ENCODE measurements at places on chromosomes 16 and 17.

DNA sequence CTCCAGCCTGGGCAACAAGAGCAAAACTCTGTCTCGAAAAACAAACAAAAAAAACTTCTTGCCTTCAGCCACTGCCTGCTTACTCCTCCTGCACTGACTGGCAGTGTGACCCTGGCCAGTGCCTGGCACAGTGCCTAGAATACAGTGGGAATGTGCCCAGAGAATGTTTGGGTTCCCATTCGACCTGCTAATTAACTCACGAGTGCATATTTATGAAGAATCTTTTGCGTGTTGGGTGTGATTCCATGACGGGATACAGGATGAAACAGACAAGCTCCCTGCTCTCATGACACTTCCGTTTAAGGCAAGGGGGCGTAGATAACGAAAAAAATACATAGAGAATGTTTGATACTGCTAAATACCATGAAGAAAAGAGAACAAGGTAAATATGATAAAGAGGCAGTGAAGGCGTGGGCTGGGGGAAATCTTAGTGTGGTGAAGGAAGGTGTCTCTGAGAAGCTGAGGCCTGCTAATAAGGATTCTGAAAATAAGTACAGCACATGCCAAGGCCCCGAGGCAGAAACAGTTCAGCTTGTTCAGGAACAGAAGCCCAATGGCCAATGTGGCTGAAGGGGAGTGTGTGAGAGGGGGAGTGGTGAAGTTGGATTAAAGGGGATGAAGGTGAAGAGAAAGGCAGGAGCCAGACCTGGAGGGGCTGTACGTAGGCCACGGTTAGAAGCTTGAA, 4.3 kb downstream of the ABI3 start:
- no peak for DNase-seq

GRCh38 chr16:23950898-23951297, 115.1 kb downstream of the PRKCB start:
- DNase-seq = no peak

- peak; percentile 9 for DNase-seq
Measured at GRCh38 chr16:81873843-81874752, 95.0 kb downstream of the PLCG2 start.

- no peak for DNase-seq
Measured at GRCh38 chr16:11254913-11255736, 879 bp downstream of the SOCS1 start.

GRCh38 chr17:58332778-58333735, 4.5 kb upstream of the TSPOAP1 start:
- DNase-seq = peak; percentile 79

DNA sequence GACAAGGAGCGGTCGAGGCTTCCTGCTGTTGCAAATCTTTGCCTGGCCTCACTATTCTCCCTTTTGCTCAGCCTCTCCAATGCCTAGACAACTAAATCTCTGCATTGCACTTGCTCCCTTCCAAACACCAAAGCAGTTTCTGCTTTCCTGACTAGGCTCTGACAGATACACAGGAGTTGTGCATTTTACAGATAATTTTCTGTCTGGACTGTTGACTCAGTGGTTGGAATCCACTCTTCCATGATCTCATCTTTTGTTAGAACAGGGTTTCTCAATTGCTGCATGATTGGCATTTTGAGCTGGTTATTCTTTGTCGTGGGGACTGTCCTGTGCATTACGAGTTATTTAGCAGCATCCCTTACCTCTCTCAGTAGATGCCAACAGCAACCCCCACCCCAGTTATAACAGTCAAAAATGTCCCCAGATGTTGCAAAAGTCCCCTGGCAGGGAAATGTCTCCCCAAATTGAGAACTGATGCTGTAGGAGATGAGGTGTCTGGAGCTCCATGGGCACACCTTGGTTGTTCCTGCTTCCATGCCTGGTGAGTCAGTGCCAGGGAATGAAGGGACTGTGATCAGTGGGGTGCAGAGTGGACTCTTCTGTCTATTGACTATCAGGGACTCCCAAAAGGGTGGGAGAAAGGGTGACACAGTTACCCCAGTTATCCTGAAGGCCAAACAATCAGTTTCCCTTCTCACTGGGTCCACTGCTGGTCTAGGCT, 557.4 kb upstream of the PSMD7 start:
- no peak for DNase-seq

- DNase-seq = peak; percentile 60
Measured at GRCh38 chr17:65047941-65048340, 8.6 kb downstream of the GNA13 start.

- DNase-seq = no peak
Measured at GRCh38 chr17:81414756-81415516, 19.7 kb downstream of the BAHCC1 start.

DNA sequence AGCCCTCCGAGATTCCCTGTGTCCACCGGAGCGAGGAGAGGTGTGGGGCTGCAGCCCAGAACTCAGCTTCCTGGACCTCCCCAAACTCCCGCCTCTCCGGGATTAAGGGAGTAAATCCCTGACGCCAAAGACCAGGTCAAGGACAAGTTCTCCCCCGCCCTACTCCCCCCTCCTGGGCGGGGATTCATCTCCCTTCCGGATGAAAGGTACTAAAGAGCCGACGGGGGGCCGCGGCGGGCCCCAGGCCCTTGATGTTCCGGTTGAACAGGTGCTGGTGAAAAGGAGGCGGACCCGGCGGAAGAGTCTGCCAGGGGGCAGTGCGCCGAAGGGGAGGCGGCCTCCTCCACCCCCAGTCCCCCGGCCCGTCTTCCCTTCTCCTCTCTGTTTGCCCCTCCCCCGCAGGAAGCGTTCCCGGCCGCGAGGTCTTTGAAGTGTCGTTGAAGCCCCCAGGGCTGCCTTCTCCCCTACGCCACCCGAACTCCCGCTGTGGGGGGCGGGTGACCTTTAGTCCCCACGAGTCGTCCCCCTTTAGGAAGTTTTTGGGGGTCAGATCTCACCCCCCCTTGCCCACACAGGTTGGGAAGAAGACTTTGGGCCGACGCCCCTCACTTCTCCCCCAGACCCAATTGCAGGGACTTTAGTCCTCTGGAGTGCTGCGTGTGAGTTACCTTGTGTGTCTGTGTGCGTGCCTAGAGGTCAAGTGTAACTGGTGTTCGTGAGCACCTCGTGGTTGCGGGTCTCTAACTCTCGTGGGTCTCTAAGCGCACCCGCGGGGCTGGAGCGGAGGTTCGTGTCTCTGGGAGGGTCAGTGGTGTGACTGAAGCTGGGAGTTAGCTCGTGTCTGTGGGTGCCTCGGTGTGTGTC, 1.1 kb upstream of the MLLT6 start:
- peak; percentile 64 for DNase-seq

GRCh38 chr16:88411951-88412576, 29.3 kb downstream of the ZNF469 start:
- DNase-seq = no peak

DNA sequence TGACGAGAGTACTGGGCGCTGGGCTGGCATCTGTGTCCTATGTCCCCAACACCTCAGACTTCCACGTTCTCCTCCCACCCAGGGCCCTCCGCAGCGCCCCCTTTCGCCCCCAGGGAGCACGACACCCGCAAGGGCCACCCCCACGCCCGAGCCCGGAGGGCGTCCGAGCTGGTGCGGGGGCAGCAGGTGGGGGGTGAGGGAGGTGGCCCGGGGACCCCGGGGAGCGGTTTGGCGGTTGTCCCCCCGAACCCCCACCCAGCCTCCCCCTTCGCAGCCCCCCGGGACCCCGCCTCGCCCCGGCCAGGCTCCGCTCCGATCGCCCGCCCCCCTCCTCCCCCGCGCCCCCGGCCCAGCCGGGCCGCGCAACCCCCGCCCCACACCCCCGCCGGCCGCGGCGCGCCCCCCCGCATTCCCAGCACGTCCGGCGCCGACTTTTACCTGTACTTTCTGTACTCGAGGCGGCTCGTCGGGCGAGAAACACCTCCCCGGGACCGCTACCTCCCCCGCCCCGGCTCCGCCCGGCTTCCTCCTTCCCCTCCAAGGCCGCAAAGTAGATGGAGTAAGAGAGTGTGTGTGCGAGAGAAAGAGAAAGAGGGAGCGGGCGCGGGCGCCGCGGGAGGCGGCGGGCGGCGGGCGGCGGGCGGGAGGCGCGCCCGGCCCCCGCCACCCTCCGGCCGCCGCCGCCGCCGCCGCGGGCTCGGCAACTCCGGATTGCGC, 901 bp downstream of the CDYL2 start:
- no peak for DNase-seq

GRCh38 chr16:27248036-27248435, 20.5 kb downstream of the NSMCE1 start:
- DNase-seq = no peak

- no peak for DNase-seq
Measured at GRCh38 chr16:56354746-56355145, 70.6 kb downstream of the AMFR start.

DNA sequence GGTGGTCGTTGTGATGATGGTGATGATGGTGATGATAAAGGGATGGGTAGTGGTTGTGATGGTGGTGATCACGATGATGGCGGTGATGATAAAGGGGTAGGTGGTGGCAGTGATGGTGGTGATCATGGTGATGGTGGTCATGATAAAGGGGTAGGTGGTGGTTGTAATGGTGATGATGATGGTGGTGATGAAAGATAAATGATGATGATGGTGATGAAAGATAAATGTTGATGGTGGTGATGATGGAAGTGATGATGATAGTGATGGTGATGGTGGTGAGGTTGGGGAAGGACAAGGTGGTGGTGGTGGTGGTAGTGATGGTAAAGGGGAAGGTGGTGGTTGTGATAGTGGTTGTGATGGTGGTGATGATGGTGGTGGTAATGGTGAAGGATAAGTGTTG, 13.9 kb downstream of the CDH5 start:
- DNase-seq = no peak

DNA sequence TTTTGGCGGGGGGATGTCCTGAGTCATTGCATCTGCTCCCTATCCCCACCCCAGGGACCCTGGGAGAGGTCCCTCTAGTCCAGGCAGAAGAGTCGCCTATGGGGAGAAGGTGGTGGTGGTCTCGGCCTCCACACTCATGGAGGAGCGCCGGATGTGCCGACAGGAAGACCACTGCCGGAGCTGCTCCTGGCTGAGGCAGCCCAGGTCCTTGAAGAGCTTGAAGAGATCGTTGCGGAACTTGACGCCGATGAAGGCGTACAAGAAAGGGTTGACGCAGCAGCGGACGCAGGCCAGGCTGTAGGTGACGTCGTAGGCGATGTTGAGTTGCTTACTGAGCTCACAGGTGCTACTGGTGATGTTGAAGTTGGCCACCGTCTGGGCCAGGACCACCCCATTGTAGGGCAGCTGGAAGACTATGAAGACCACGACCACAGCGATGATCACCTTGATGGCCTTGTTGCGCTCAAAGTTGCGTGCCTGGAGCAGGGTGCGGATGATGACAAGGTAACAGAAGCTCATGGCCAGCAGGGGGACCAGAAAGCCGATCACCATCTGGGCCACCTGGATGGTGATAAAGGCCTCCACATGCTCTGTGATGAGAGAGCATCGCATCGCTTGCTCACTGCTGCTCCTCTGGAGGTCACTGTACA, 10.5 kb downstream of the CCR7 start:
- no peak for DNase-seq

GRCh38 chr16:49020436-49020835, 261.2 kb downstream of the CBLN1 start:
- no peak for DNase-seq

GRCh38 chr16:52976539-52977167, 76.0 kb downstream of the CHD9NB start:
- no peak for DNase-seq

GRCh38 chr17:30334421-30334820, 564 bp upstream of the TMIGD1 start:
- no peak for DNase-seq

GRCh38 chr16:82177555-82177954, 7.5 kb upstream of the MPHOSPH6 start:
- DNase-seq = no peak

GRCh38 chr16:87978127-87978526, 26.9 kb downstream of the BANP start:
- no peak for DNase-seq

- no peak for DNase-seq
Measured at GRCh38 chr17:77873500-77874302, 84.8 kb upstream of the TNRC6C start.

- no peak for DNase-seq
Measured at GRCh38 chr16:15493466-15494180, 59.2 kb downstream of the BMERB1 start.

- no peak for DNase-seq
Measured at GRCh38 chr17:74836691-74837467, 22.8 kb downstream of the GRIN2C start.

DNA sequence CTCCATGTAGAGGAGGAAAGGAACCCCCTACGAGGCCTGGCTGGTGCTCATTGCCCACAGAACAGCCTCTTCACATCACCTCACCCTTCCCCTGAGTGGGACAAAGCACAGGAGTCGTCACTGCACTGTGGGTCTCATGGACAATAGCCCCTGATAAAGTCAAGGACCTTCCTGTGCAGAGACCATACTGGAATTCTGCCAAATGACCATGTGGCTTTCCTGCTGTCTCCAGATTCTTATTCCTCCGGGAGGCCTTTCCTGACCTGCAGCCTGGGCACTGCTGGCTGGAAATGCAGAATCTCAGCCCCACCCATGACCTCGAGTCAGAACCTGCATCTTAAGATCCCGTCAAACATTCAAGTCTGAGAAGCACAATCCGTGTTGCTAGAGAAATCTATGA, 60.5 kb upstream of the ERN1 start:
- DNase-seq = no peak

- DNase-seq = peak; percentile 49
Measured at GRCh38 chr17:51000835-51001638, 119.6 kb downstream of the SPAG9 start.

- no peak for DNase-seq
Measured at GRCh38 chr17:27396045-27396444, 60.2 kb upstream of the KSR1 start.

GRCh38 chr17:28552176-28552999, at the start of gene UNC119:
TSS of gene UNC119 (minus strand) at chr17:28552624. CDS start at chr17:28552557, 67 bp downstream.
- DNase-seq = no peak

GRCh38 chr17:41527063-41528023, 765 bp downstream of the KRT19 start:
- DNase-seq = no peak

GRCh38 chr16:63426275-63426870, 1390.1 kb upstream of the CDH8 start:
- no peak for DNase-seq

- DNase-seq = no peak
Measured at GRCh38 chr16:25693631-25694030, 1.9 kb downstream of the HS3ST4 start.

- DNase-seq = peak; percentile 91
Measured at GRCh38 chr17:74528491-74529199, 2.6 kb downstream of the CD300LB start.

DNA sequence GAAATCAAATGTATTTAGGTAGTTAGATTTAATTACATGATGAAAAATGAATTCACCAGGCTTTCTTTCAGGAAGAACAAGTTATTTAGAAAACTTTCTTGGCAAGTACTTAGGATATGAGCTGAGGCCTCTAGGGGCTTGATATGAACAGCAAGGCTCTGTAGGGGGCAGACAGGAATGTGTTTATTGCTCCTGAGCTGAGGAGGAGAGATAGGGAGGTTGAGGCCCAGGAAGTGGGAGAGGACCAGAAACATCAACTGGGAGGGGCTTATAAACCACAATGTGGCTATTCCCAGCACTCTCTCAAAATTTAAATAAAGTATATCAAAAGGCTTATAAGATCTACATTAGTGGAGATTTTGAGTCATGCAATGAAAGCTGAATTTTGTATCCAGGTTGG, 154.0 kb upstream of the MAF start:
- DNase-seq = no peak
